Suprapubic skin (tissue), 4 donors: ENCODE measurements at places on chromosomes 7 and 10. TPM values are rescaled to one million over a fixed set of nuclear protein-coding genes. Genes with fewer than 3 reads are reported as not detected.

WNT2 gene
- 0.99 TPM for total RNA-seq

URGCP gene
- 36.3 TPM for total RNA-seq

ANK3 gene
- 89.1 TPM for total RNA-seq

COL13A1 gene
- 0.94 TPM for total RNA-seq

LIPF gene
- not detected for total RNA-seq

IDI2 gene
- total RNA-seq, result not detected

ITPRID1 gene
- total RNA-seq, result 4.6 TPM

- H3K4me3 ChIP-seq, result no peak overlapping the region
- H3K27ac ChIP-seq, result no peak overlapping the region
- H3K27me3 ChIP-seq, result peaks cover 46% of the 10 kb centered on the region
- DNase-seq, result peak; percentile 47
- peaks cover 4% of the 10 kb centered on the region for H3K4me1 ChIP-seq
- H3K36me3 ChIP-seq, result no peaks in the 10 kb centered on the region
Observed at GRCh38 chr10:131650169-131650705, 250.6 kb upstream of the PPP2R2D start.

GRCh38 chr10:95493862-95494261 lies 67.3 kb downstream of the SORBS1 start:
- H3K27me3 ChIP-seq, result no peaks in the 10 kb centered on the region
- DNase-seq, result no peak
- no peaks in the 10 kb centered on the region for H3K36me3 ChIP-seq
- no peak overlapping the region for H3K27ac ChIP-seq

DNA sequence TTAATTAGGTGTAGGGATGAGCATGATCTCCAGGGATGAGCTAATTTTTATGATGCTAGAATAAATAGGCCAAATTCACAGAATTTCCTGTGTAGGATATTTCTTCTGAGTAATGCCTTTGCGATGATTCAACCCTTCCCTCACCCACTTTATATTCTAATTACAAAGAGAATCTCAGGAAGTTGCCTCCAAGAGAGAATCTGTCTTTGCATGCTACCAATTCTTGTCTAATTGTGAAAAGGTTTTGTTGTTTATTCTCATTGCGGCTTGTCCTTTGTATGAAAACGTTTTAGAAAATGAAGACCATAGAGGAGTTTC lies 6.3 kb downstream of the C7orf57 start:
- DNase-seq, result no peak
- no peaks in the 10 kb centered on the region for H3K36me3 ChIP-seq
- H3K4me3 ChIP-seq, result no peak overlapping the region

- H3K36me3 ChIP-seq, result no peaks in the 10 kb centered on the region
- no peak overlapping the region for H3K27ac ChIP-seq
- H3K27me3 ChIP-seq, result no peaks in the 10 kb centered on the region
- no peak overlapping the region for H3K4me3 ChIP-seq
Observed at GRCh38 chr10:84521013-84521412, 192.6 kb downstream of the CCSER2 start.

DNA sequence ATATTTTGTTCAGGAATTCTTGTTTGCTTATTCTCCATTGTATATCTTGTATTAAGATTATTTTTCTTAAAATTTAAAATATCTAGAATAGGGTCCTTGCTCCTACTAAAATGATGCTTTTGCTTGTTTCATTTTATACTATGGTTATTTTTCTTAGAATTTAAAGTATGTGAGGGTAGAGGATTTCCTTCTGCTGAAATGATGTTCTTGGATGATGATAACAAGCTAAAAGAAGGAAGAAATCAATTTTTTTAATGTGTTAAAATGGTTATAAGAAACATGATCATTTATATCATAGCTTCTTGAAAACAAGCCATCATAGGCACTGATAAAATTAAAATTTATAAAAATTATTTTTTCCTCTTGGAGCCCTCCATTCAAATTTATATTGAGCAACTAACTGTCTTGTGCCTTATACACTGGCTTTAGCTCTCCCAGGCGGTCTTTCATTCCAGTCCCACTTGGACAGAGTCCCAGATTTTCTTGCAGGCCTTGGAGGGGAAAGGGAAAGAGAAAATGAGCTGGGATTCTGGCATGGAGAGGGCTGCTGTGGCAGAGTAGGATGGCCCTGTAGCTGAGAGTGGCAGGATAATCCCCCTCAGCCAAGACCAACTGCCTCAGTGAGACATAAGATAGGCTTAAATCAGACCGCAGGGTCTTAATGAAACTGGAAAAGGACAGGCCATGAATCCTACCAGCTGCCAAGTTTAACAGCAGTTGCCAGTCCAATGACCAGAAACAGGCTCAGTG lies 60.2 kb downstream of the DNAJB9 start:
- no peaks in the 10 kb centered on the region for H3K36me3 ChIP-seq
- H3K4me1 ChIP-seq, result no peaks in the 10 kb centered on the region
- H3K4me3 ChIP-seq, result no peak overlapping the region

- no peaks in the 10 kb centered on the region for H3K27me3 ChIP-seq
- no peak overlapping the region for H3K4me3 ChIP-seq
- no peak overlapping the region for H3K27ac ChIP-seq
Observed at GRCh38 chr10:125554016-125554703, 128.8 kb downstream of the TEX36 start.

GRCh38 chr10:89307269-89307577 lies 5.4 kb downstream of the IFIT2 start:
- peaks cover 9% of the 10 kb centered on the region for H3K36me3 ChIP-seq
- H3K4me1 ChIP-seq, result peaks cover 20% of the 10 kb centered on the region
- H3K27me3 ChIP-seq, result no peaks in the 10 kb centered on the region
- no peak for DNase-seq
- no peak overlapping the region for H3K4me3 ChIP-seq

DNA sequence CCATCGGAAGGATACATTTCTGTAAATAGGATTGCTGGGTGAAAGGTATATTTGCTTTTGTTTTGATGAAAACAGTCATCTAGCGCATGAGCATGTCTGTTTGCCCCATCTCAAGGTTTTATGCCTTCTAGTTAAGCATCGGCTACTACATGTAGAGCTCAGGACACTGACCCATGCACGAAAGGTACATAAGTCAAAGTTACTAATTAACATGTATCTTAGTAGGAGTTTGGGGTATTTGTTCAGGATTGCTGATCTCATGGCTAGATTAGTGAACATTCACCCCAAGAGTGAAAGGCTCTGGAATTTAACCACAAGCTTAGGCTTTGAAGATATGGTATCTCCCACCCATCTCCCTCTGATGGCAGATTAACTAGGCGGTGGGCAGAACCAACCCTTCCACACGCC lies 91.5 kb downstream of the RBM20 start:
- H3K36me3 ChIP-seq, result no peaks in the 10 kb centered on the region
- DNase-seq, result no peak
- H3K27me3 ChIP-seq, result peaks cover 9% of the 10 kb centered on the region
- H3K4me3 ChIP-seq, result no peak overlapping the region

DNA sequence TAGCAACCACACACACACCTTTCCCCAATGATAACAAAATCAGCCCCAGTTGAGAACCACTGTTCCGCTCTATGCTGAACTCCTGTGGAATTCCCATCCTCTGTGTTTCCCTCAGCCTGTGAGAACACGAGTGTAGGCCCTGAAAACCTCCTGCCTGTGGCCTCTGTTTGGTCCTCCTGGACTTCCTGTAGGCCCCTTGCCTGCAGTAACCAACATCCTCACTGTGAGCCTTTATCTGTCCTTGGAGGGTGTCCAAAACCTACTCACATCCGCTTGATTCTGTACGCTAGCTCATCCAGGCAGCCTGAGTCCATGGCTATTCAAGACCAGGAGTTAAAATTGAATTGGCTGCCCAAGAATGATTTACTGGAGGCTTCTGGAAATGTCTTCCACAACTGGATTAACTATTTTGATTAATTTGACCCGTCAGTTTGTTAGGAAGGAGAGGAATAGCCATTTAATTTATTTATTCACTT lies 149.8 kb downstream of the AKR1D1 start:
- H3K27ac ChIP-seq, result no peak overlapping the region
- H3K27me3 ChIP-seq, result no peaks in the 10 kb centered on the region
- no peaks in the 10 kb centered on the region for H3K4me1 ChIP-seq
- DNase-seq, result no peak
- no peaks in the 10 kb centered on the region for H3K36me3 ChIP-seq

DNA sequence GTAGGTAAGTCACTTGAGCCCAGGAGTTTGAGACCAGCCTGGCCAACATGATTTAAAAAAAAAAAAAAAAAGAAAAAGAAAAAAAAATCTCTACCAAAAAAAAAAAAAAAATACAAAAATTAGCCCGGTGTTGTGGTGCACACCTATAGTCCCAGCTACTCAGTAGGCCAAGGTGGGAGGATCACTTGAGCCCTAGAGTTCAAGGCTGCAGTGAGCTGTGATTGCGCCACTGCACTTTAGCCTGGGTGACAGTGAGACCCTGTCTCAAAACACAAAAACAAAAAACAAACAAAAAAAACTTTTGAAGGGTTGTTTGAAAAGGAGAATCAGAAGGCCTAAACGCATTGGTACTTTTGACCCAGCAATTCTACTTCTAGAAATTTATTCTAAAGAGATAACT lies 13.7 kb downstream of the TLL2 start:
- DNase-seq, result no peak
- H3K27ac ChIP-seq, result no peak overlapping the region
- no peaks in the 10 kb centered on the region for H3K4me1 ChIP-seq
- H3K4me3 ChIP-seq, result no peak overlapping the region
- no peaks in the 10 kb centered on the region for H3K36me3 ChIP-seq

- peaks cover 18% of the 10 kb centered on the region for H3K4me1 ChIP-seq
- no peak overlapping the region for H3K4me3 ChIP-seq
- peaks cover 66% of the 10 kb centered on the region for H3K36me3 ChIP-seq
- H3K27me3 ChIP-seq, result no peaks in the 10 kb centered on the region
- no peak for DNase-seq
- peak overlapping the region; percentile 57 for H3K27ac ChIP-seq
Observed at GRCh38 chr10:93376372-93377293, 105.5 kb downstream of the MYOF start.

- H3K27ac ChIP-seq, result peak overlapping the region; percentile 76
- no peak for DNase-seq
- no peaks in the 10 kb centered on the region for H3K27me3 ChIP-seq
- peaks cover 8% of the 10 kb centered on the region for H3K36me3 ChIP-seq
- peaks cover 49% of the 10 kb centered on the region for H3K4me1 ChIP-seq
Observed at GRCh38 chr10:99975942-99976809, 33.6 kb downstream of the DNMBP start.

GRCh38 chr7:140525743-140526142 lies 46.4 kb upstream of the MKRN1 start:
- H3K4me3 ChIP-seq, result no peak overlapping the region
- peaks cover 7% of the 10 kb centered on the region for H3K4me1 ChIP-seq
- H3K36me3 ChIP-seq, result peaks cover 4% of the 10 kb centered on the region

DNA sequence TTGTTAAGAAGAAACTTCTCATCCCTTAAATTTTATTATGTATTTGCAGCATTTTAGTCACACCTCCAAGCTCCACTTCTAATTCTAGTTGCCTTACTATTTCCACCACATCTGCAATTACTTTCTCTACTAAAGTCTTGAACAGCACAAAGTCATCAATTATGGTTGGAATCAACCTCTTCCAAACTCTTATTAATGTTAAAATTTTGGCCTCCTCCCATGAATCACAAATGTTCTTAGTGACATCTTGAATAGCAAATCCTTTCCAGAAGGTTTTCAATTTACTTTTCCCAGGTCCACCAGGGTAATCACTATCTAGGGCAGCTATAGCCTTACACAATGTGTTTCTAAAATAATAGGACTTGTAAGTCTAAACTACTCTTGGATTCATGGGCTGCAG lies 126.3 kb upstream of the POM121L12 start:
- no peaks in the 10 kb centered on the region for H3K4me1 ChIP-seq
- DNase-seq, result no peak
- no peaks in the 10 kb centered on the region for H3K27me3 ChIP-seq
- no peak overlapping the region for H3K4me3 ChIP-seq

DNA sequence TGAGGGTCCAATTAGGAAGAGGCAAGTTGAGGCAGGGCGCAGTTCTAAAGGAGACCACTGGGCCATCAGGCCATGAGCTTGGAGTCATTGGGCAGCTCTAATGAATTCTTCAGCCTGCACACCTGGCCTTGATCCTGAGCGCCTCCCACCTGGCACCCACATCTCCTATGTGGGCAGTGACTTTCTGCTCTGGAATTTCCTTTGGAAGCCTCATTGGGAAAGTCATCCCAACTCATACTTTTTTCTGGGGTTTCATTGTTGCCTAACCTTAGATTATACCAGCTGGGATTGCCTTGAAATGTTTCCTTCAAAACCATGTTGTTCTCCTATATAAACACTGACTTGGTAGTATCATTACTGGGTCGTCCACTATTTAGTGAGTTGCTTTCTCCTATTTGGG lies 54.1 kb downstream of the PLPP4 start:
- no peaks in the 10 kb centered on the region for H3K4me1 ChIP-seq
- no peak overlapping the region for H3K27ac ChIP-seq
- H3K27me3 ChIP-seq, result no peaks in the 10 kb centered on the region
- no peak overlapping the region for H3K4me3 ChIP-seq

GRCh38 chr10:12826800-12827372 lies 174.6 kb downstream of the CCDC3 start:
- H3K4me1 ChIP-seq, result no peaks in the 10 kb centered on the region
- H3K27me3 ChIP-seq, result no peaks in the 10 kb centered on the region
- no peak overlapping the region for H3K4me3 ChIP-seq
- no peak overlapping the region for H3K27ac ChIP-seq

- H3K4me1 ChIP-seq, result no peaks in the 10 kb centered on the region
- no peaks in the 10 kb centered on the region for H3K27me3 ChIP-seq
- no peak overlapping the region for H3K4me3 ChIP-seq
- H3K27ac ChIP-seq, result no peak overlapping the region
Observed at GRCh38 chr7:53518319-53518718, 482.9 kb downstream of the POM121L12 start.

- no peak overlapping the region for H3K4me3 ChIP-seq
- DNase-seq, result no peak
- no peaks in the 10 kb centered on the region for H3K27me3 ChIP-seq
- no peaks in the 10 kb centered on the region for H3K4me1 ChIP-seq
- H3K27ac ChIP-seq, result no peak overlapping the region
Observed at GRCh38 chr7:35875292-35875691, 74.4 kb downstream of the SEPTIN7 start.

DNA sequence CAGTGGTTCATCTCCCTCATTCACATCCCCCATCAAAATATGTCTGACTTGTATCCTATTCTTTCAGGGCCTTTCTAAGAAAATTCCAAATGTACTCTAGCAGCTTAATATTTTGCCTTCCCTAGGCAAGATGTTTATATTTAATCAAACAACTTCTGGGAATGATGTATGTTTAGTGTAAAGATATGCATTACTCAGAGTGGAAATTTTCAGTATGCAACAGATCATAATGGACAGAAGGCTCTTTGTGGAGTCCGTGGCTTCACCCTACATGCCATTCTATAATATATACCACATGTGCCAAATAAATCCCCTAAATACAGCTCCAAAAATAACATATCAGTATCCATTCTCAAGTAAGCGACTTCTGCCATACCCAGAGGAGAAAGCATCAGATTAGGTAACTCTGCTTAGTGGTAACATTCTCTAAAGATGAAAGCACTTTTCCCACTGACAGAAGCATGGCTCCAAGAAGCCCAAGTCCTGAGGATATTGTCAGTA lies 316.6 kb downstream of the KCNMA1 start:
- no peaks in the 10 kb centered on the region for H3K4me1 ChIP-seq
- H3K27me3 ChIP-seq, result peaks cover 17% of the 10 kb centered on the region
- H3K27ac ChIP-seq, result no peak overlapping the region
